Omental fat pad (tissue), 4 donors: ENCODE measurements at places on chromosomes 3 and 15.

DNA sequence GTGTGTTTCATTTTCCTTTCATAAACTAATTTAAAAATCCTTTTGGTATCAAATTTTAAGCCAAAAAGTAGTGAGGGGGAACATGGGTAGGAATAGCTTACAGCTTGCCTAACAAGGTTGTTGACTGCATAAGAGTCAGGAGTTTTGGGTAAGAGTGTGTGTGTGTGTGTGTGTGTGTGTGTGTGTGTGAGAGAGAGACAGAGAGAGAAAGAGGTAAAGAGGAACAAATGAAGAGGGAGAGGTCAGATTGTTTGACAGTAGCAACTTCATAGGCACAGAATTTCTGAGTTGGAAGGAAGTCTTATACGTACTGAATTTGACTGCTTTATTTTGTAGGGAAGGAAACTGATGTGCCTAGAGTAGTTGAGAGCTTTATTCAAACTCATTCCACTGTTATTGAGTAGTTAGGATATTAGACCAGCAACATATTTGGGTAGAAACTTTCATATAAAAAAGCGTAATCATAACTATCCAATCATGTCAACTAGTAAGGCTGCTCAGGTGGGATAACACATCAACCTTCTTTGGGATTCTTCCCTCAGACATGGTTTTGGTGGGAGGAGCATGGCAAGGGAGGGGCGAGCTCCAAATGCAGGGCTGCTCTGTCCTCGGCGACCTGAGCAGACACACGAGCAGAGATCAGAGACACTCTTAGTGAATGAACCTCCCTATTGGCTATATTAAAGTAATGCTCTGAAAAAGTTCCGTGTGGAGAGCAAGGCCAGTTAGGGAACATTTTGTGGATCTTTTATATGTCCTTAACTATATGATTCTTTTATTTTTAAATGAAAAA lies 86.4 kb downstream of the LPP start:
- no peak for DNase-seq

GRCh38 chr15:43881944-43882343 lies 55.1 kb downstream of the WDR76 start:
- no peak for DNase-seq

- DNase-seq, result no peak
These were observed 4.9 kb upstream of the IQCF1 start for GRCh38 chr3:51908026-51908425.

DNA sequence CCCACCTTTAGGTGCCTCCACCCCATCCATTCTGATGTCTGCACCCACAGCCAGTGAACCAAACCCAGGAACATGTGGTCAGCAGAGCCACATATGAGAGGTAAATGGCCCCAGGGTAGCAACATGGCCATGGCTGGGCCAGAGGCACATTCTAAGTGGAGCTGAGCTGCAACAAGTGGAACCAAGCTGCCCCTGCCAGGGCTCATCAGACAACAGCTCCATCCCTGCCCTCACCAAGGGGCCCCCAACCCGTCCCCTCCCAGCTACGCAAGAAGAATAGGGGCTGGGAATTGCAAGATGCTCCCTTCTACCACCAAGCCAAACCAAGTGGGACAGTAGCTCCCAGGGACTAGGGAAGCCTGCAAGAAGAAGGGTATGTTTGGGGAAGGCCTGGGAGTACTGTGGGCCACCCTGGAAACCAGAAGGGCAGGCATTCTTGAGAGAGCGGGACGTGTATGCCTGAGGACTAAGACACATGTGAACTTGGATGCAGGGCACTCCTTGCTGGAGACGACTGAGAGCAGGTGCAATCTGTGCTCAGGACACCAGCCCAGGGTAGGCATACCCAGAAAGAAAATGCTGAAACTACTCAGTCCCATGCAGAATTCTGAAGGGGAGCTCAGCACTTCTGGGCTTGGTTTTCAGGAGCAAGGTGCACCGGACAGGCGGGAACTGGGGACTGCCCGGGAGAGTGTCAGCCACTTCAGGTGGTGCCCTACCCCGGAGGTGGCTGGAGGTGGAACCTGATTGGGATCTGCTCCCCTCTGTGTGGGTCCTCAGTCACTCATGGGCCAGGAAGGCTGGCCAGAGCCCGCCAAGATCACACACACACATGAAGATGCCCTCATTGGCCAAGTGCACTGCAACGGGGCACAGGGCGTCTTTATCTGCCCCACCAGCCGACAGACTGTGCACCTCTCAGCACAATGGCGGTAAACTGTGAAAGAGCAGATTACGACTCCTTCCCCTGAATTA lies 9.5 kb downstream of the MYL3 start:
- no peak for DNase-seq

- no peak for DNase-seq
These were observed 12.9 kb downstream of the HEG1 start for GRCh38 chr3:125042725-125043406.

DNA sequence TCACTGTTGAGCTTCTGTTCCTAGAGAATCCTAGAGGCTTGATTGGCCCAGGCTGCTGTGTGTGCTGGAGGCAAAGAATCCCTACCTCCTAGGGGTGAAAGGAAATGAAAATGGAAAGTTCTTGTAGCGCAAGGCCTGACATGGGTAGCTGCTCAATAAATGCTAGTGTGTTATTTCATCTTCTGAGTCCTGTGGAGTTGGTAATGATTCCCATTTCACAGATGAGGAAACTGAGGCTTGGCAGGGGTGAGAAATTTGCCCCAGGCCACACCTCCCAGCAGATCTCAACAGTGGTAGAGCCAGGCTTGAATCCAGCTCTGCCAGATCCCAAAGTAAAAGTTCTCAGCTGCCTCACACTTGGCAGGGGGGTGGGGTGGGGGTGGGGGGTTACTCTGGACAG lies 26.1 kb downstream of the HDAC11 start:
- DNase-seq, result no peak

- DNase-seq, result no peak
These were observed 13.2 kb upstream of the SPG11 start for GRCh38 chr15:44676676-44677075.

GRCh38 chr3:63964681-63965485 lies 52.7 kb upstream of the SCAANT1 start:
- no peak for DNase-seq

DNA sequence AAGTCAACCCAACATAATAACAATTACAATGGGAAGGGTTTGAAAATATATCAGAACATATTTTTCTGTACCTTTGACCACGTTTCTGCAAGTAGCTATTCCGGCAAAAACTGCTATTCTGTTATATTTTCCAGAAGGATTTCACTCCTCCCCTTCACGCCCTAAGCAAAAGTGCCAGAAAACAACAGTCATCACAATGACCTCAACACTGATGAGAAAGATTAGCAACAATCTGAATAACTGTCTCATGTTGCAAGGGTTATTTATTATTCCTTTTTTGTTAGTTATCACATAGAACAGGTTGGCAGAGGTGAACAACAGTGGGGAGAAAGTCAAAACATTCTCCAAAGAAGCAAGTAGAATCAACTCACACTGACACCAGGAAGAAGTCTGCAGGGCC lies 269.4 kb upstream of the ARRDC4 start:
- DNase-seq, result no peak
